ENCODE measurements at places on chromosomes 13 and 19.
A peak's percentile ranks its signal among the peaks of the same experiment; 100 is the strongest.

DNA sequence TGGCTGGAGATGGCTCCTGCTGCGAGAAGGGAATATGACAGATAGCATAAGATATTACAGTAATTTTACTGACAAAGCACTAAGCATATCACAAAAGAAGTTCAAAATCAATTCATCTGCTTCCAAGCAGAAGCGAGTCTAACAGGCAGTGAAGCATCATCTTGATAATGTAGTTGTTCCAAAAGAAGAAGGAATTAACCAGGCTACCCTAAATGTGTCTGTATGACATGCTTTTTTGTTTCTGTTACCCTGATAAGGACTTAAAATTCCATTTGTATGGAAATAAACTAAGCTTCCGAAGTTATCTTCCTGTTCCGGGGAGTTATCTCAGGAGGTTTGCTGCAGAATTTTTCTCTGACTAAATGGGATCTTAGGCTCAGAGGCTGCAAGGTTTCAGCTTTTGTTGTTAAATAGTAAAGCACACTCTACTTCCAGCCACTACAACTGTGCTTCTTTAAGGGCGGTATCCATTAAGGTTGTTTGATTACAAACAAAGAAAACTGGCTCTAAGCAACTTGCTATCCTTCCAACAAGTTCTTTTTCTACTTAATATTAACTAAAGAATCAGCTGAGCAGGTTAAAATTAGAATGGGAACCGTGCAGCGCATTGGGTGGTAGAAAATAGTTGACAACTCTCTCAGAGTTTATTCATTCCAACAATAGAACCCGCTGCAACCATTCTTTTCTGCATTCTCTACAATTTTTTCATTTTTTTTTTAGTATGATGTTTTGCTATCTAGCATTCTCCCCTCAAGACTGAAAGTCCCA, 607.3 kb downstream of the UQCRFS1 start:
- DNase-seq: no peak

GRCh38 chr13:90485436-90485835, 862.1 kb upstream of the MIR17HG start:
- no peak for DNase-seq

DNA sequence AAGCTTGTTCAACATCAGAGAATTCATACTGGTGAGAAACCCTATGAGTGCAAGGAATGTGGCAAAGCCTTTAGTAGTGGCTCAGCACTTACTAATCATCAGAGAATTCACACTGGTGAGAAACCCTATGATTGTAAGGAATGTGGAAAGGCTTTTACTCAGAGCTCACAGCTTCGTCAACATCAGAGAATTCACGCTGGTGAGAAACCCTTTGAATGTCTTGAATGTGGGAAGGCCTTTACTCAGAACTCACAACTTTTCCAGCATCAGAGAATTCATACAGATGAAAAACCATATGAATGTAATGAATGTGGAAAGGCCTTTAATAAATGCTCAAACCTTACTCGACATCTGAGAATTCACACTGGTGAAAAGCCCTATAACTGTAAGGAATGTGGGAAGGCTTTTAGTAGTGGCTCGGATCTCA, 25.2 kb downstream of the ZNF383 start:
- no peak for DNase-seq

DNA sequence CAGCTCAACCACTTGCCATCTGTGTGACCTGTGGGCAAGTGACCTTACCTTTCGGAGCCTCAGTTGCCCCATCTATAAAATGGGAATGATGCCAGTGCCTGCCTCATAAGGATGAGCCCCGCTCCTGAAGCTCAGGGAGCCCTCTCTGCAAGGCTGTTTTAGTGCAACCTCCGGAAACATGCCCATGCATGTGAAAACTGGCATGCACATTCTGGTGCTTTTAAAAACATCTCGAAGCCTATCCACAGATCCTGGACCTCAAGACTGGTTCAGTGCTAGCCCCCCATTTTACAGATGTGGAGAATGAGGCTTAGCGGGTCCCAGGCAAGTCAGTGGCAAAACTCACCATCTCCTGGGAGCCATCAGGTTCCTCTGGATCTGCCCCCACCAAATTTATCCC, 5.6 kb downstream of the CADM4 start:
- DNase-seq: no peak

DNA sequence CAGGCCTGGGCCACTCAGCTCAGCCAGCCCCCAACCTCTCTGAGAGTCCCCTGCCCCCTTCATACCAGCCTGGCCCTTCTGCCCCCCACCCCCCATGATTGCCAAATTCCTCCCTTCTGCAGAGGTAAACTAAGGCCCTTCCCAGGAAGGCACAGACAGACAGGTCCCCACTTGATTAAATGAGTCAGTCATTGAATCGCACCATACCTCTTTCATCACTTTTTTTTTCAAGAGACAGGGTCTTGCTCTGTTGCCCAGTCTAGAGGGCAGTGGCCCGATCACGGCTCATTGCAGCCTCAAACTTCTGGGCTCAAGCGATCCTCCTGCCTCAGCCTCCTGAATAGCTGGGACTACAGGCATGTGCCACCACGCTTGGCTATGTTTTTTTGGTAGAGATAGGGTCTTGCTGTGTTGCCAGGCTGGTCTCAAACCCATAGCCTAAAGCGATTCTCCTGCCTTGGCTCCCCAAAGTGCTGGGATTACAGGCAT, 6.0 kb downstream of the PODNL1 start:
- no peak for DNase-seq

GRCh38 chr19:55459551-55459949, 1.9 kb downstream of the ISOC2 start:
- DNase-seq: no peak

DNA sequence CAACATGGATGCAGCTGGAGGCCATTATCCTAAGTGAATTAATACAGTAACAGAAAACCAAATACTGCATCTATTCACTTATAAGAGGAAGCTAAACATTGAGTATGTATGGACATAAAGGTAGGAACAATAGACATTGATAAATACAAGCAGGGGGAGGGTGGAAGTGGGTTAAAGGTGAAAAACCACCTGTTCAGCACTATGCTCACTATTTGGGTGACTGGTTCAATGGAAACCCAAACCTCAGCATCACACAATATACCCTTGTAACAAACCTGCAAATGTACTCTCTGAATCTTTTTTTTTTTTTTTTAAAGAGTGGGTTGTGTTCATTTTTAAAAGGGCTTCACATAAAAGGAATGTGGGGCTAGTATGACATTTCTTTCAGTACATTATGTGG, 26.9 kb upstream of the CPB2 start:
- no peak for DNase-seq

DNA sequence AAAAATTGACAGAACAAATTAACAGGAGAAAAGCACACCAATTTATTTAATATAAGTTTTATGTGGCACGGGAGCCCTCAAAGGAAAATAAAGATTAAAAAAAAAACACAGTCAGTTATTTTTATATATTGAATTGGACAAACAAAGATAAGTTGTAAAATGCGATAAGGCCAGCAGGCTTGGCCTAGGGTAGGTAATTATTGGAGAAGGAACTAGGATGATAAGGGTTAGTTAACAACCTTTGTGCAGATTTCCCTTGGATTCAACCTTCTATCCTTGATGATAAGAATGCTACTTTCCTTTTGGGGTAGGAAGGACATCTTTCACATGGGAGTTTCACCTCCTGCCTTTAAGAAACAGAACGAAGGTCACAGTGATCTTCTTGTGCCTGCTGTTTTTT, 252.8 kb downstream of the SHISA2 start:
- no peak for DNase-seq

DNA sequence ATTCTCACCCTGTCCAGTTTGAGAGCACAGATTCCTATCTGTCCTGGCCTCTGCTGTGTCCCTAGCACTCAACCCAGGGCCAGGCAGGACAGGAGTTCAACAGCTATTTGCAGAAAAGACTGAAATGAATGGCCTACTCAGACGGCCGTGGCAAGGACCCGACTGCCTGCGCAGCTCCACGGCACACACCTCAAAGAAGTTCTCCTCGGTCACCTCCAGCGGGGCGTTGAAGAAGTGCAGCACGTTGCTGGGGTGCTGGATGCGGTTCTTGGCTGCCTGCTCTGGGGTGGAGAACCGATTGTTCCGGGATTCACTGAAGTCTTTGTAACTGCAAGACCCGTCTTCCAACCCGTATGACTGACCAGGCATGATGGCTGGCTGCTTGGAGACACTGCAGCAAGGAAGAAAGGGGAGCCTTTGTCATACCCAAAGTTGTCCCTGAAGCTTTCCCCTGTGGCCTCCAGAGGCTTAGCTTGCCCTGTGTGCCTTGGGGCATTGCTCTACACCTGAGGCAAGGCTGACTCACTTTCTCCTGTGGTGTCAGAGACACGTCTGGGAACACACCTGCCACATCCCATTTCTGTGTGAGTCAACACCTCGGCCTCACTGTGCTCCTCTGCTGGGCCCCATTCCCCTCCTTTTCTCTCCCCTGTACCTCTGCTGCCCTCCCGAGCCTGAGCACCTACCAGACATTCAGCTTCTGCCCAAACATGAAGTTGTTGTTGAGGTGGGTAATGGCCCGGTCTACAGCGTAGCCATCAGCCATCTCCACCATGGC, 6.8 kb upstream of the ECH1 start:
- DNase-seq: no peak

DNA sequence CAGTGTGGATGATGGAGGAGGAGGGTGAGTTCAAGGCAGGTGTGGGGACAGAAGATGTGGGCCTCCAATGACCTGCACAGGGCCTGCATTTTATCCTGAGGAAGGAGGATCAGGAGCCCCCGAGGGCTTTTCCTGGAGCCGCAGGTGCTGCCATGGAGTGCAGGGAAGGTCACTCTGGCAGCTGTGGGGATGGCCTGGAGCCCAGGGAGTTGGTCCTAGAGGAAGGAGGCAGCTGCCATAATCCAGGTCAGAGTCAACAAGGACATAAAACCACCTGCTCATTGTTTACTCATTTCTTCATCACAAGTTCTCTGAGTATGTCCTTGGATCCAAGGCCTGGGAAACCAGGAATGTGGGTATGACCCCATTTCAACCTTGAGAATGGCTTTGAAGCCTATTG, 87.2 kb downstream of the SCGB2B2 start:
- DNase-seq: no peak

DNA sequence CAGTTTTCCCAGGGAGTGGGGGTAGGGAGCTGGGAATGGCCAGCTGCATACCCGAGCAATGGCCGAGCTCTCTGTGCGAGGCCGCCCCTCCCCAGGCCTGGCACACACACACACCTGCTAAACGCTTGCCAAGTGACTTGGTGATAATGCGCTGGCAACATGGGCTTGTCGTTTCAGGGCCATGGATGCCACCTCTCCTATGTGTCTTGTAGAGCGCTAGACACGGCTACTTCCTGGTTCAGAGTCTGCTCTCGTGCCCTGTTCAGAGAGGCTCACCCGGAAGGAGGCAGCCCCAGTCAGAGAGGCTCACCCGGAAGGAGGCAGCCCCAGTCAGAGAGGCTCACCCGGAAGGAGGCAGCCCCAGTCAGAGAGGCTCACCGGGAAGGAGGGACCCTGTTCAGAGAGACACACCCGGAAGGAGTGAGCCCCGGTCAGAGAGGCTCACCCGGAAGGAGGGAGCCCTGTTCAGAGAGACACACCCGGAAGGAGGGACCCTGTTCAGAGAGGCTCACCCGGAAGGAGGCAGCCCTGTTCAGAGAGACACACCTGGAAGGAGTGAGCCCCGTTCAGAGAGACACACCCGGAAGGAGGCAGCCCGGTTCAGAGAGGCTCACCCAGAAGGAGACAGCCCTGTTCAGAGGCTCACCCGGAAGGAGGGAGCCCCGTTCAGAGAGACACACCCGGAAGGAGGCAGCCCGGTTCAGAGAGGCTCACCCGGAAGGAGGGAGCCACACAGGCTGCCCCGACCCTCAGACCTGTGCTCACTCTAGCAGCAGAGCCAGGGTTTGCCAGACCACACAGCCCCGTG, 4.2 kb downstream of the ADPRHL1 start:
- no peak for DNase-seq

DNA sequence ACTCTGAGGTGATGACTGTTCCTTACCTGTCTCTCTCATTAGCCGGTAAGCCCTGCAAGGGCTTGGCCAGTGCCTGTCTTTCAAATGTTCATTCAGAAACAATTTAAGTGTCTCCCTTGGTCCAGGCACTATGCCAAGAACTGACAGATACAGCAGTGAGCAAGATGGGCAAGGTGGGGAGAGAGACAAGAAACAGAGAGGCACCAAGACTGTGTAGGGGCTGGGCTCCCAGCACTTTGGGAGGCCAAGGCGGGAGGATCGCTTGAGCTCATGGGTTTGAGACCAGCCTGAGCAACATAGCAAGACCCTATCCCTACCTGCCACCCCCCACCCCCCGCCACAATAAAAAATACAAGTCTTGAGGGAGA, 1.3 kb upstream of the CCNE1 start:
- DNase-seq: no peak

DNA sequence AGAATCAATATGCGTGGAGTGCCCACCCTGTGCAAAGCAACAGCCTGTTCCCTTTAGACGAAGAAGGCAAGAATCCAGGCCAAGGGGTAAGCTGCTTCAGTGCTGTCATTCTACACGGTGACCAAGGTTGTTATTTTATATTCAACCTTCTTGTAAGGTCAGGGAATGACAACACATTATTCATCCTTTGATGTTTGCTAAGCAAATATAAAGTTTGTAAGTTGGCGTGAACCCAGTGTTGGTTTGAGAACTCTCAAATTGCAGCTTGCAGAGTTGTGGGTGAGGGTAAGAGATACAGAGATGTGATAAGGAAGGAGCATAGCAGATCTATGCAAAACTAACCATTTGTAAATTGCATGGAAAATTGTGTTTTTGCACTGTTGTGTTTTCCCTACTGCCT, 436.7 kb downstream of the FGF9 start:
- DNase-seq: no peak

- no peak for DNase-seq
These were observed 111.7 kb upstream of the SLITRK6 start for GRCh38 chr13:85910962-85911361.

- DNase-seq: no peak
These were observed 275.8 kb upstream of the GPC6 start for GRCh38 chr13:92950771-92951170.

GRCh38 chr13:48580185-48580803, 47.4 kb upstream of the RCBTB2 start:
- DNase-seq: peak; percentile 40

DNA sequence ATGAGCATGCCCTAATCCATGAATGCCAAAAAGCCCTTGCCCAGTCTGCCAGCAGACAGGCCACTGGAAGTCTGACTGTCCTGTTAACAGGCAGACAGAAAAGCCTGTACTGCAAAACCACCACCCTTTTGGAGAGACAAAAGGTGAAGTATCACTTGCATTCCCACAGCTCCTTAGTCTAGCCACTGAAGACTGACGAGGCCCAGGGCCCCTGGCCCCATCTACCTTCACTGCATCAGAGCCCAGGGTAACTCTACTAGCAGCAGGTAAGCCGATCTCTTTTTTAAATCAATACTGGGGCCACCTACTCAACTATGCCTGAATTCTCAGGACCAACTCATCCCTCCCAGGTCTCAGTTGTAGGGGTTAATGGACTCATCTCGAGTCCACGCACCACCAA, 45.5 kb downstream of the ZNF93 start:
- DNase-seq: no peak
